Stomach (tissue), 19 donors: ENCODE measurements at places on chromosomes 11 and 22. TPM values are rescaled to one million over a fixed set of nuclear protein-coding genes. Genes with fewer than 3 reads are reported as not detected.

Gene DSCAML1
- 2.9 TPM for total RNA-seq

Gene SERPING1
- 17.4 TPM for total RNA-seq

- no peak overlapping the region for H3K4me3 ChIP-seq
- H3K36me3 ChIP-seq = no peaks in the 10 kb centered on the region
- peaks cover 57% of the 10 kb centered on the region for H3K4me1 ChIP-seq
- DNase-seq = no peak
- H3K27me3 ChIP-seq = no peaks in the 10 kb centered on the region
- no peak overlapping the region for H3K27ac ChIP-seq
Observed at GRCh38 chr11:128697645-128698174, 3.8 kb downstream of the FLI1 start.

- H3K4me3 ChIP-seq = no peak overlapping the region
- no peaks in the 10 kb centered on the region for H3K27me3 ChIP-seq
- DNase-seq = peak; percentile 16
Observed at GRCh38 chr11:82830746-82831145, 69.5 kb downstream of the PRCP start.

DNA sequence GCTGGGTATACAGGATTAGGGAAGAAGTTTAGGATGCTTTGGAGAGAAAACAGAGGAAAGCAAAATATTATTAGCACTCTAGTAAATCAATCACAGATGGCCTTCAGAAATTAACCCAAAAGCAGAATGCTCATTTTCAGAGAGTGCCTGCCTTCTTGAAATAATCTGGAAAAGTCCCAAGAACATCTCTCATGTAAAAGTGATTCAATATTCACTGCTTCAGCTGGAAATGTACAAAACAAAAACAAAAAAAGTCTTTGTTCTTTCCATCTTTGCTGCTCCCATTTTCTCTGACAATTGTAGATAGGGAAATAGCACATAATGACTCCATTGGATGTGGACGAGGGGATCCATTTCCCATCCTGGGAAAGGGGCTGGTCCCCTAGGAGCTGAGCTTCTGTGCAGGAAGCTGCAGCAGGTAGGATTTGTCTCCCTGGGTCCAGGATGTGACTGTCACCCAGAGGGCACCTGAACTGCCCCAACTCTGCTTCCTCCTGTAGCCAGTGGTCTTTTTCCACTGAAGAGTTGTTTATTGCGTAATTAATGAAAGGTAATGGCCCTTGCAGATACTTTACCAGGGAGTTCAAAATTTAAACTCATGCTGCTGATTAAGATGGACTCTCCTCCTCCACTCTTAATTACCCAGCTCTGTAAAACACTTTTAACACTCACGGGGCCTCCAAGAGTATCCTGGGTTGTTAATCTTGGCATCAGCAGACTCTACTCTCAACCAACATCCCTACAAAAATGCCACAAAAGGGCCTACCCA, 57.9 kb downstream of the SC5D start:
- no peak overlapping the region for H3K27ac ChIP-seq
- no peak overlapping the region for H3K4me3 ChIP-seq
- no peaks in the 10 kb centered on the region for H3K36me3 ChIP-seq
- H3K4me1 ChIP-seq = peaks cover 18% of the 10 kb centered on the region

DNA sequence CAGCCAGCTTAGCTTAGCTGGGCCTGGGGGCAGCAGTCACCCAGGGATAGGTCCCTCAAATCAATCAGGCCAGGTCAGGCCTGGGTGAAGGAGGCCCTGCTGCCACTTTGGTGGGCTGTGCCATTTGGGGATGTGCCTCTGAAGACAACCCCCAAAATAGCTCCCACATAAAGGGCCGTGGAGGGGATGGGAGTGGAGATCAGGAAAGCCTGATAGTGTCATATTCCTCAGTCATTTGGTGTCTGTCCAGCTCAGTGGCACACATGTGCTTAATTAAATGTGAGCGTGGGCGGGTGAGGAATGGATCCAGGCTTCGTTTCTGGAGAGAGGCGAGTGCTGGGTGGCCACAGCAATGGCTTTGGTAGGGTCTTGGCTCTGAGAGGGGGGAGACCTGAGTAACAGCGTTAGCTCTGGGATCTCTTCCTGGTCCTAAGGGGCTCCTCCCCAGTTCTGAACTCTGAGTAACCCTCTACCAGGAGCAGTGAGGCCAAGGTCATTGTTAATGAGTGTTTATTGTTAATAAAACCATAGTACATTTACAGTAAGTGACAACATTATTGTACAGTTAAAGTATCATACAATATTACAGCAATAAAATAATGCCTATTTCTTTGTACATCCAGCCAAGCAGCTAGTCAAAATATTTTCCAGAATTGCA, 45.2 kb downstream of the NAT10 start:
- peaks cover 13% of the 10 kb centered on the region for H3K4me1 ChIP-seq
- peaks cover 28% of the 10 kb centered on the region for H3K36me3 ChIP-seq
- peak; percentile 25 for DNase-seq
- no peaks in the 10 kb centered on the region for H3K27me3 ChIP-seq
- H3K4me3 ChIP-seq = no peak overlapping the region

GRCh38 chr22:29307596-29308147, 1.2 kb downstream of the GAS2L1 start:
- peaks cover 8% of the 10 kb centered on the region for H3K27me3 ChIP-seq
- no peaks in the 10 kb centered on the region for H3K36me3 ChIP-seq
- H3K4me3 ChIP-seq = peak overlapping the region; percentile 93
- peaks cover 68% of the 10 kb centered on the region for H3K4me1 ChIP-seq

- H3K4me1 ChIP-seq = peaks cover 39% of the 10 kb centered on the region
- no peaks in the 10 kb centered on the region for H3K27me3 ChIP-seq
- peak within 1 kb of the TSS; percentile 84 for H3K27ac ChIP-seq
- DNase-seq = peak; percentile 91
Observed at GRCh38 chr11:394034-394857, at the start of gene PKP3. PKP3 (plus strand) TSS chr11:394209; CDS start chr11:394293, 84 bp downstream.

GRCh38 chr11:79078999-79079398, 361.8 kb downstream of the TENM4 start:
- H3K27ac ChIP-seq = no peak overlapping the region
- no peak overlapping the region for H3K4me3 ChIP-seq
- H3K36me3 ChIP-seq = no peaks in the 10 kb centered on the region
- DNase-seq = no peak
- no peaks in the 10 kb centered on the region for H3K27me3 ChIP-seq
- H3K4me1 ChIP-seq = no peaks in the 10 kb centered on the region

DNA sequence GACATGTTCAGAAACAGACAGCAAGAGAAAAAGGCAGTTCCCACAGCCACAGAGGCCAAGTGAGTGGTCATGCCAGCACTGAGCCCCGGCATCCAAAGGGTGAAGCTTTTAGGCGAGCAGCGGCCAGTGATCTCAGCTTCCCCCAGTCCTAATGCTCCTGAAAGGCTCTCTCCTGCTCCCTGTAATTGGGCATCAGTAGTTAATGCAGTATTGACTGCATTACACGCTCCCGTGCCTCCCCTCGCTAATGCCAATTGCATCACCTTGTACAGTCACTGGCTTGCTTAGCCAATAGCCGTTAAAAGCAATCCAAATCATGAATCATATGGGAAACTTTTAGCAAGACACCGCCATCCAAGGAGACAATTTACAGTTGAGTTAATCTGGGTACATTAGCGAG, 4.9 kb downstream of the LMO1 start:
- peaks cover 34% of the 10 kb centered on the region for H3K27me3 ChIP-seq
- H3K4me3 ChIP-seq = no peak overlapping the region
- no peaks in the 10 kb centered on the region for H3K36me3 ChIP-seq
- DNase-seq = peak; percentile 7

Gene OR2AG2
- total RNA-seq = not detected

DNA sequence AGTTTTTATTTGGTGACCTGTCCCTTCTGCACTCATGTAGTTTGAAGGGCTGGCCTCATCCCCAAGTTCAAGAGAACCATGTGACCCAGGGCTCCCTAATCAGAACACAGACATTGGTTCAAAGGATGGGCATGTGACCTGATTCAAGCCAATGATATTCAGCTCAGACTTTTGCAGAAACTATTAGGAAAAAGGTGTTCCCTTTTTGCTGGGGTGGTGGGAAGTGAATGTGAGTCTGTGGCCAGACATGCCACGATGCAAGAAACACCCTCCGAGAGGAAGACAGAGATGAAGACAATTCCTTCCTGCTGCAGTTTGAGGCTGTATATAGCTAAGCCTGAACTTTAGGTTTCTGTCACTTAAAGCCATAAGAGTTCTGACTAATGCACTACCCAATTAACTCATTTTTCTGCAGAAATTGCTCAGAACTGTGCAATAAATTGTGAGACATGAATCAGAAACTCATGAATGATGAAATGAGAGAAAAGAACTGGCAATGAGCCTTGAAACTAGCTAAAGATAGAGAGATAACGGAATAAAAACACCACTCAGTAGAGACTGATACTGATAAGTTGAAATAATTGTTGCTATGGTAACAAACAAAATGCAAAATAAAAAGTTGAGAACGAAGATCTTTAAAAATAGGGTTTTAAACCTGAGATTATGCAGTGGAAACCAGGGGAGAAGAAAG, 9.2 kb upstream of the MAPK1 start:
- no peaks in the 10 kb centered on the region for H3K27me3 ChIP-seq
- no peak for DNase-seq
- no peaks in the 10 kb centered on the region for H3K4me1 ChIP-seq
- H3K4me3 ChIP-seq = no peak overlapping the region

Gene HSPB2
- total RNA-seq = not detected

Gene GLB1L2
- 9.1 TPM for total RNA-seq

Gene RASL10A
- not detected for total RNA-seq

DNA sequence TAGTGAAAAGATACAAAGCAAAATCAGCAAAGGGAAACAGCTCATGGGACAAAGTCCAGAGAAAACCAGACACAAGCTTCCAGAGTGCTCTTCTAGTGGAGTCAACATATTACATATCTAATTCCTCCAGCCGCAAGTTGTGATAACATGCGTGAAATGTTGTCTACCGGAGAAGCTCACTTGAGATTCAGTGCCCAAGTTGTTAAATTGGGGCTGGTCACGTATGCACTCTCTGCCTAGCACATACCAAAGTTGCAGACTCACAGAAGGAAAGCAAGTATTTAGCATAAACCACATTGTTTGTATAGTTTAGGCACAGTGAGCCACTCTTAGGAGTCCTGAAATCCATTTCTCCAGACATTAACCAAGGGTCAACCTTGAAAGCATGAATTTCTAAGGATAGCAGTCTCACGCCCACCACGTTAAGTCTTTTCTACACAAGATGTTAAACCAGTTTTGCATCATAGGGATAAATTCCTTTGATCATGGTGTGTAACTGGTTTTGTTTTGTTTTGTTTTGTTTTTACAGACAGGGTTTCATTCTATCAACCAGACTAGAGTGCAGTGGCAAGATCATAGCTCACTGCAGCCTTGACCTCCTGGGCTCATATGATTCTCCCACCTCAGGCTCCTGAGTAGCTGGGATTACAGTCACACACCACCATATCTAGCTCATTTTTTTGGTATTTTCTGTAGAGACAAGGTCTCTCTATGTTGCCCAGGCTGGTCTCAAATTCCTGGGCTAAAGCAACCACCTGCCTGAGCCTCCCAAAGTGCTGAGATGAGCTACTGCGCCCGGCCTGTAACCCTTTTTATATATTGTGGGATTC, 39.5 kb upstream of the EP300 start:
- no peak overlapping the region for H3K27ac ChIP-seq
- H3K36me3 ChIP-seq = no peaks in the 10 kb centered on the region
- peak; percentile 30 for DNase-seq
- peaks cover 21% of the 10 kb centered on the region for H3K4me1 ChIP-seq
- no peak overlapping the region for H3K4me3 ChIP-seq

Gene ABTB2
- 0.58 TPM for total RNA-seq

- no peak overlapping the region for H3K4me3 ChIP-seq
- no peak overlapping the region for H3K27ac ChIP-seq
- no peaks in the 10 kb centered on the region for H3K27me3 ChIP-seq
- H3K4me1 ChIP-seq = no peaks in the 10 kb centered on the region
- no peak for DNase-seq
Observed at GRCh38 chr11:121863126-121863525, 252.9 kb downstream of the BLID start.

Gene KCNA4
- not detected for total RNA-seq

Gene CD3D
- not detected for total RNA-seq

Gene CD6
- total RNA-seq = not detected

Gene RAG1
- total RNA-seq = not detected

DNA sequence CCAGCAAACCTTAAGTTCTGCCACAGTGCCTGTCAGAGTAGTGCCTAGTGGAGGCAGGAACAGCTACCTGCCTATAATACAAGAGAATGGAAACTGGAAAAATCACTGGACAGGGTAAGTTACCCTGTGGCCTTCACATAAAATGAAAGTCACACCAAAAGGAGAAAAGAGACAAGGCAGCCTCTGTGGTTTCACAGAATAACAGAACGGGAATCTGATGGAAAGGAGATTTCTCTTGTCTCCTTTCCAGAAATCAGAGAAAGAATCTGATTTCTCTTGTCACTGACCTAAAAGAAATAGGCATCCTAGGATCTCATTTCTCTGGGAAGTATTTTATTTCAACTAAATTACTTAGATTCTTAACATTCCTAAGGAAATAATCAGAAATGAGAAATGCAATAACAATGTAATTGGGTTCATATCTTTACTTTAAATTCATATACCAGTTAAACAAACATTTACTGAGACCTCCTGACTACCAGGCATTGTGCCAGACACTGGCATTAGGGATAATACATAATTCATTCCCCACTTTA, 41.6 kb downstream of the PRCP start:
- H3K4me3 ChIP-seq = no peak overlapping the region
- H3K36me3 ChIP-seq = no peaks in the 10 kb centered on the region
- H3K27me3 ChIP-seq = no peaks in the 10 kb centered on the region

Gene RIBC2
- total RNA-seq = 0.45 TPM

Gene OR5P2
- total RNA-seq = not detected

Gene TMEM191B
- not detected for total RNA-seq
